ENCODE measurements at places on chromosomes 2 and 18.
A peak's percentile ranks its signal among the peaks of the same experiment; 100 is the strongest.

DNA sequence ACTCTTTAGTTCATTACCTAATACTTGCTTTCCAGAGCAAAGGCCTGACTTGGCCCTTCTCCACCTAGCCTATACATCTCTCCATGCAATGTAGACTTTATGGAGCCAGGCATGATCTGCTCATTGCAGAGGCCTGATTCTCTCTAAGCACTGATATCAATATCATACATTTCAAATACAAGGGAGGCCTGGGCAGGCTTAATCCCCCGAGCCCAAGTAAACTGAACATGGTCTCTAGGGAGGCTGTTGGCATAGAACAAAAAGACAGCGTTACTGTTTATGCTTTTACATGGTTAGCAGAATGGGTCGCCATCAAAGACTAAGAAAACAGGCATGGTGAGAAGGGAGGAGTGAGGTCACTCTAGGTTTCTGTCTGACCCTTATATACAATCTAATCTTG, 695.1 kb downstream of the ZEB2 start:
- no peak for DNase-seq

- DNase-seq, result no peak
These were observed 29.3 kb upstream of the MEP1B start for GRCh38 chr18:32160547-32160946.

GRCh38 chr18:79410171-79410641, 14.5 kb downstream of the NFATC1 start:
- DNase-seq, result no peak

DNA sequence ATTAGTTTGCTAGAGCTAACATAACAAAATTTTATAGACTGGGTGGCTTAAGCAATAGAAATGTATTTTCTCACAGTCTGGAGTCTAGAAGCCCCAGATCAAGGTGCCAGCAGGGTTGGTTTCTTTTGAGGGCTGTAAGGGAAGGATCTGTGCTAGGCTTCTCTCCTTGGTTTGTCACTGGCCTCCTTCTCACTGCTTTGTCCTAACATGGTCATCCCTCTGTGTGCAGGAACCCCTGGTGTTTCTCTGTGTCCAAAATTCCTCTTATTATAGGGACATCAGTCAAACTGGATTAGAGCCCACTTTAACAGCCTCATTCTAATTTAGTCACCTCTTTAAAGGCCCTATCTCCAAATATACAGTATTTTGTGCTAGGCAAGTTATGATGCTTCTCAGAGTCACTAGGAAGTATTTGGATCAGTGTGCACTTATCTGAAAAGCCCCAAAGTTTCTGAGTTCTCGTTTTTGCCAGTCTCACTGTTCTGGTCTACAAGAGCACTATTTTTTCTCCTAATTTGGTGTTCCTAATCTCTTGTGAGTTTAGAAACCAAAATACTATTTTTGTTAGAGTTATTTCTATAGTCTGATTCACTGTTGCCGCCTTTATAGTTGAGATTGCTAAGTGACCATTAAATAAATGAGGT, 29.0 kb downstream of the ZC3H6 start:
- no peak for DNase-seq

DNA sequence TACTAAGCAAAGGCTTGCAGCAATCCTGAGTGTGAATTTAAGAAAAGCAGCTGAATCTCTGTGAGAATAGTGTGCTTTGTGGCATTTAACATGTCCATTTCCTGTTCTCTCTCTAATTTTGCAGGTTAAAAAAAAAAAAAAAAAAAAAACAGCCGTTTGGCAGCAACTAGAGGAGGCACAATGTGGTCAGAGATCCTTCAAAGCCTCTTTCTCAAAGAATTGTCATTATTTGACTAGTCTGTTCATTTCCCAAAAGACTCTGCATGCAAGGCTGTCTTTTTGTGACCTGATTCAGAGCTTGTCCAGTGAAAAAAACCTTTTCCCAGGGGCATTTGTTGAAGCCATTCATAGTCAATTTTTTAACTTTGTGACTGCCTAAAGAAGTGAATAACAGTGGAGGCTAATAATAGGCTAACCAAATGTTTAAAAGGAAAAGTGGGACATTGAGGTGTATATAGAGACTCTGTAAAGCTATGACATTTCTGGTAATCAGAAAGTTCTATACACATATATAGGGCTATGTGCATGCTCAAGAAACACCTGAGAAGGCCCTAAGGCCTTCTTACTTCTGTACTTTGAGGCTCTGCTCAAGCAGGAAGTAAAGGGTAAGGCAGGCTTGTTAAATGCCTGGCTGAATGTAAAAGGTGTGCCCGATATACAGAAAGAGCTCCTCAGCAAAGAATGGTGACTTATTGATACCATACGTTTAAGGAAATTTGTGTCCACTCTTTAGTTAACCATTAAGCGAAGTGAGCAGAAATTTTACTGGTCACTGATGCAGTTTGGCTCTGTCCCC, 289.6 kb upstream of the RAB6C start:
- no peak for DNase-seq

DNA sequence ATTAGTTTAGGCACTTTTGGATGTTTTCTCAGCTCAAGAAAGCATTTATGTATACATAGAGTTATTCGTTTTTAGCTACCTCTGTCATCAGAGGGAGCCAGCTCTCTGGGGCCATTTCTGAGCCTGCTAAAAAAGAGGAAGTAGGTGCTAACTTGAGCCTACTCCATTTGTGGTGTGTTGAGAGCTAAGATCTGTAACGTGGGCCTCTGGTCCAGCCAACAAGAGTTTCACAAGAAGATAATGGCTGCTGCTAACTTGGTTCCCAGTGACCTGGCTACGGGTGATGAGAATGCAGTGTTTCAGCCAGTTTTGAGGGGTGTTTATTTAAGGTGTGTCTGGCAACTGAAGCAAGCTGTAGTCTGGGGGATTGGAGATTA, 182.5 kb downstream of the PRKCE start:
- DNase-seq, result no peak

DNA sequence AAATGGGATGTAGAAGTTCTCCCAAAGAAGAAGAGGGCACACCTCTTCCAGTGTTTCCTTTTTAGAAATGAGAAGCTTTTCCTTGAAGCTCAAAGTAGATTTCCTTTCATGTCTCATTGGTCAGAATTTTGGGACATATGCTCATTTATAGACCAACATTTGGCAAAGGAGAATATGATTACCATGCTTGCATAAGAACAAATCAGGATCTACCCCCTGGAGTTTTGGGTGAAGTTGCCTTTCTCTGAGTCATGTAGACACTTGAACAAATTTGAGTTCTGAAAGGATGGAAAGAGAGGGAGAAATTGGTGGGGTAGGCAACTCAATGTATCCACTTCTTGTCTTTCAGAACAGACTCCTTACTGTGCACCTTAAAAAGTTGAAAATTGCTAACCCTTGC, 409.0 kb downstream of the SLC4A3 start:
- no peak for DNase-seq

DNA sequence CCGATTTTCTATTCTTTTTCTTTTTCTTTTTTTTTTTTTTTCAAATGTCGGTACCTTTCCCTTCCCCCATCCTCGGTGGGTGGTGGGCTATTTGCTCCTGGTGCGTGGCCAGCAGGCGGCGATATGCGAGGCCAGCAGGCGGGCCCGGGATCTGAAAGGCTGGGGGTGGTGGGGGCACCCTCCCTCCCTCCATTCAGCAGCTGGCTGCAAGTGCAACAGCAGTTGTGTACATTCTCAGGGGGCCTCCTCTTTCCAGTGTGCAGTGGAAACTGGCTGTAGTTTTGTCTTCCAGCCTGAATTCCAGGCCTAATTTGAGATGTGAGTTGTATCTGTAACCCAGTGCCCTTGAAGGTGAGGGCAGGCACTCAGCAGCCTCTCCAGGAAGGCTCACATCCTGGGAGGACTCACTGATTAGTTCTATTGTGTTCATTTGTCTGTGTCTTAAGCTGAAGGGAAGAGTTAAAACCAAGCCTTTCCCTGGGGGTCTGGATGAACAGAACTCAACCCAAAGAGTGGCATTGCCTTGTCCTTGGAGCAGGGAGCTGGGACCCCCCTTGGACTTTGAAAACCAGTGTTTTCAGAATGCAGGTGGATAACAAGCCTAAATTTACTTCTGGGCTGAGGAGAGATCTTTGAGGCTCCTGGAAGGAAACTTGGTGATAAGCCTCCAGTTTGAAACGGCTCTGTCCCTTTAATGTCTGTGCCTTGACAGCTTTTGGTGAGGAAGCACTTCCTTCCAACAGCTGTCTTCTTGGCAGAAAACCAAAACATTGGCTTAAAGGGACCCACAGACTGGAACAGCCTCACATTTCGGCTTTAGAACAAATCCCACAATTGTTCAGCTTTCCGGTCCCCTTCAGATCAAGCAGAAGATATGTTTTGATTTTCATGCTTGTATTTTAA, 3.3 kb downstream of the MYCN start:
- no peak for DNase-seq

DNA sequence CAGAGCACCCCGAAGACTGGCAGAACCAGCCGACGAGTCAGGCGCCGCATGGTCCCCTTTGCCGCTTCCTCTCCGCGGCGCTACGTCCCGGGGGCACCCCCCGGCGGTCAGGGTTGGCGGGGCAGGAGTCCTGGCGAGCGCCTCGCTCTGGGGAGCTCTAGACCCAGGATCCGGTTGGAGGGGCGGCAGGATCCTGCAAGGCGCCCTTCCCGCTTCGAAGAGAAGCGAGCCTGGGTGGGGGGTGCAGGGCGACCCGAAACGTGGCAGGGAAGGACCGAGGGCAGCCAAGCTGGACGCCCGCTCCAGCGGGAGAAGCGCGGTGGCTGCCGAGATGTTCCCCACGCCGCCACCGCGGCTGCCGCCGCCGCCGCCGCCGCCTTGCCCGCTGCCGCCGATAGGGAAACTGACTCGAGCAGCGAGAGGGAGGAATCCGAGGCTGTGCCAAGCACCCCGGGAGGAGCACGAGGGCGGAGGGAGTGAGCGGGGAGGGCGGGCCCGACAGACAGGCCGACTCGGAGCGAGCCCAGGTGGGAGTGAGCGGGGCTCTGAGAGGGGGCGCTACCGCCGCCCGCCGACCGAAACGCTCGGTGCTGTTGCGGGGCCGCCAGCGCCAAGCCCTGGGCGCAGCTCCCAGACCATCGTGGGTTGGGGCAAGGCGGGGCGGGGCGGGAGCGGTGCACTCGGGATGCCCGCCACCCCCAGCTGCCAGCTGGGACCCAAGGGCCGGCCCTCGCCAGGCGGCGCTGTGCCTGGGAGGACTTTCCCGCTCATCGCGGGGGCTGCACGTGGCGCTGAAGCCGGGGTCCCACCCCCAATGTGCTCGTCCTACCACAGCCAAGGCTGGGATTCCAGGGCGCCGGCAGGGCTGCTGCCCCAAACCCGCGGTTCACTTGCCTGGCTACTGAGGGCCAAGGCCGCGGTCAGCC, at the start of gene GALNT14:
Gene GALNT14 (minus strand): TSS at position 404 of the 926 bp plus-strand sequence. CDS start 354 bp downstream, at position 50.
- DNase-seq, result no peak

GRCh38 chr2:134208825-134209224, 45.0 kb upstream of the MGAT5 start:
- DNase-seq, result no peak

DNA sequence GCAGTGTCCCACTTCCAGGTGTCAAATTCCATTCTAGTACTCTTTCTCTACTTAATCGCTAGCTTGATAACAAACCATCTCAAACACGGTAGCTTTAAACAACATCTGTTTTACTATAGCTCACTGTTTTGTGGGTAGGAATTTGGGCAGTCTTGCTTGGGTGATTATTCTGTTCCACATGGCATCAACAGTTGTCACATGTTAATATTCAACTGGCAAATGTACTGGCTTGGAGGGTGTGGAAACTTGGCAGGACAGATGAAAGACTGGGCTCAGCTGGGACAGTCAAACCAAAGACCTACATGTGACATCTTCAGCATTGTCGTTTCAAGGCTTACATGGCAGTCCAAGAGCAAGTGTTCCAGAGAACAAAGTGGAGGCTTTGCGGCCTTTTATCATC, 241.8 kb downstream of the PTH2R start:
- DNase-seq, result no peak

DNA sequence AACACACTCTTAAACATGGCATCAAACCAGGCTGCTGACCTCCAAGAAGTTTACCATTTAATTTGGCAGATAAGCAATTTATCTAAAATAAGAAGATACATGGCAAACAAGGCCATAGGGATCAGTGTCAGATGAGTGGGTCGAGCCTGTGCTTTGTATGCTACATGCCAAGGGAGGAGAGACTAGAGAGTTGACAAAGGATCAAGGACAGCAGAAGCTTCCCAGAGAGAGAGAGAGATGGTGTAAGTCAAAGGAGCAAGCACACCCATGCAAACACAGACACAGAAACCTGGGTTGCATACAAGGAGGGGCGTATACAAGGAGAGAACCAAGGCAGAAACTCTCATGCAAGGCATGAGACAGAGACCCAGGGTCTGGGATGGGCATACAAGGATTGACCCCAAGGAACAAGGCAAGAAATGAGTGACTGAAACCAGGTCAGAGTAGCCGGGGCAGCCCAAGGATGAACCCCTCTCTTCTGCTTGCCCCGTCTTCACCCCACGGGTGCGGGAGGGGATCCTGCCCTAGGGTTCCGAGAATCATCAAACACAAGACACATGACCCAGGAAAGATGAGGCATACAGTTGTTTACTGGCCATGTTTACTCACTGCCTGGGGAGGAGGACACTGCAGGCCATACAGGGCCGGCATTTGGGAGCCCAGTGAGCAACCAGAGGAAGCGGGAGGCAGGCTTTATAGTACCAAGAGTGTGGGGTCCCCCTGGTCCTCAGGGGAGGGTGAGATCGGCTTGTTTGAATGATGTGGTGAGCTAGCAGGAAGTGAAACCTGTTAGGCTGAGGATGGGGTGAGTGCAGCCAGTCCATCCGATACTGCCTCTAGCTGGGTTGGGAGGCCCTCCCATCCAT, 529.2 kb upstream of the ID2 start:
- DNase-seq, result no peak

DNA sequence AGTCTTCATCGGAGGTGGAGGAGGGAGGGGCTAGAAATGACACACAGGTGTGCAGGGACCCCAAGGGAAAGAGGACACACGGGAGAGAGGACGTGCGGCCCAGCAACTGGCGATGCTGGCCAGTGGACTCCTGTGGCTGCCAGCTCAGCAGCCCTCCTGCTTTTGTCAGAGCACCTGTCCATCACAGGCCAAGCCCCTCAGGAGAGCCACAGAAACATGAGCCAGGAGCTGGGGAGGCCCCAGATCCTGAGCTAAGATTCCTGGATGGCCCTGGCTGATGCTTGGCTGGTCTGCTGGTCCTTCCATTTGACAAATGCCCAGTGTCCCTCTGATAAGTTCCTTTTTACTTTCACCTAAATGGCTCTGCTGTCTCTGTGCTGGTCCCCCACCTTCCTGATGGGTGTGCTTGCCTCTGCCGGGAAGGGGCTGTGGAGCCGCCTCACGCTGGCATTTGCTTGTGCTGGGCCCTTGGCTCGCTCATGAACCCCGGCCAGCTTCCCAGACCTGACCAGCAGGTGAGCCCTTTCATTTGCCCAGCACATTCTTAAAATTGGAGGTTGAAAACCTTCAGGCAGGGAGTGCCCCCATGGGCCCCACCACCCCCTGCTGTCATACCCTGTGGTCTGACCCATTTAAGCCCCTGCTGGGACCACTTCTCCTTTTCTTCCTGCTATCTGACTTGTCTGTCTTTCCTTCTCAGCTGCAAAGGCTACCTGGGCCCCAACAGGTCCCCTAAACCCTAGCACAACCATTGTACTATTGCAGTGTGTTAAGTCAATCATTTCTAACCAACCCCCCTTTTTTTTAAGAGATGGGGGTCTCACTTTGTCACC, 37.3 kb downstream of the CYP27C1 start:
- DNase-seq, result no peak

GRCh38 chr18:70985948-70986347, 697.1 kb downstream of the SOCS6 start:
- DNase-seq, result no peak

GRCh38 chr2:19902216-19902740, 495 bp upstream of the TTC32 start:
- DNase-seq, result no peak

- DNase-seq, result peak; percentile 87
These were observed 591.2 kb downstream of the RNF144A start for GRCh38 chr2:7508296-7508943.
